KBM-7 (cell line): ENCODE measurements at places on chromosomes 13 and 19.

GRCh38 chr13:80664950-80665349 is 324.0 kb upstream of the SPRY2 start:
- no peak for DNase-seq

DNA sequence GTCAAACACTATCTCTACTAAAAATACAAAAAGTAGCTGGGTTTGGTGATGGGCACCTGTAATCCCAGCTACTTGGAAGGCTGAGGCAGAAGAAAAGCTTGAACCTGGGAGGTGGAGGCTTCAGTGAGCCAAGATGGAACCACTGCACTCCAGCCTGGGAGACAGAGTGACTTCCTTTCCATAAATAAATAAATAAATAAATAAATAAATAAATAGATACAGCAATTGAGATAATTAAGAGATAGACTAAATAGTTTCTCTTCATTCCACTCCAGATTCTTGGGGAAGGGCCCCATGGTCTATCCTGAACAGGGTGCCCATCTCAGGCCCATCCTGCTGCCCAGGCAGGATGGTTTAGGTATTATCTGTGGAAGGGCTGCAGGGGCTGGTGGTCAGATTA is 24.0 kb upstream of the FARP1 start:
- no peak for DNase-seq

DNA sequence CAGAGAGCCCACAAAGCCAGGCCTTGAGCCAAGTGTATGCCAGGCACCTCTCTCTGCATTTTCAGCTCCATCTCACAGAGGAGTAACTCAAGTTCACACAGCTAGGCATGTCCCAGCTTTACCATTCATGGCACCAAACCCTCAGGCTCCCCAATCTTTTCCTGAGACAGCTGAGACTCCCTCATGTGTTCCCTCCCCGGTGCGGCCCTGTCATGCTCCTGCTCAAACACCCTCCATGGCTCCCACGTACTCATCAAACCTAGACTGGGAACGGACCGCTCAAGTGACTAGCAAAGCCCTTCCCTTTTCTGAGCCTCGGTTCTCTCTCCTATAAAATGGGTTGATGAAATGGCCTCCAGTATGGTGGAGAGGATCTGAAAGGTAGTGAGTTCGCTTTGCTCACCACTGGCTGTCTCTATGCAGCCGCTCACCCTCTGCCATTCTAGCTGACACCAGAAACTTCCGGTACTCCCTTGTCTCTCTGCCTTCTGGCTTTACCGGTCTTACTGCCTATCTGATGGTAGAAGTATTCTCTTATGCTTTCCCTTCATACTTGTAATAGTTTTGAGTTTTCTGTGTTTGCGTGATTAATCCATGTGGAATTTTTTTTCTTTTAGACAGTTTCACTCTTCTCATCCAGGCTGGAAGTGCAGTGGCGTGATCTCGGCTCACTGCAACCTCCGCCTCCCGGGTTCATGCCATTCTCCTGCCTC is 7.8 kb upstream of the SLC44A2 start:
- DNase-seq: no peak

DNA sequence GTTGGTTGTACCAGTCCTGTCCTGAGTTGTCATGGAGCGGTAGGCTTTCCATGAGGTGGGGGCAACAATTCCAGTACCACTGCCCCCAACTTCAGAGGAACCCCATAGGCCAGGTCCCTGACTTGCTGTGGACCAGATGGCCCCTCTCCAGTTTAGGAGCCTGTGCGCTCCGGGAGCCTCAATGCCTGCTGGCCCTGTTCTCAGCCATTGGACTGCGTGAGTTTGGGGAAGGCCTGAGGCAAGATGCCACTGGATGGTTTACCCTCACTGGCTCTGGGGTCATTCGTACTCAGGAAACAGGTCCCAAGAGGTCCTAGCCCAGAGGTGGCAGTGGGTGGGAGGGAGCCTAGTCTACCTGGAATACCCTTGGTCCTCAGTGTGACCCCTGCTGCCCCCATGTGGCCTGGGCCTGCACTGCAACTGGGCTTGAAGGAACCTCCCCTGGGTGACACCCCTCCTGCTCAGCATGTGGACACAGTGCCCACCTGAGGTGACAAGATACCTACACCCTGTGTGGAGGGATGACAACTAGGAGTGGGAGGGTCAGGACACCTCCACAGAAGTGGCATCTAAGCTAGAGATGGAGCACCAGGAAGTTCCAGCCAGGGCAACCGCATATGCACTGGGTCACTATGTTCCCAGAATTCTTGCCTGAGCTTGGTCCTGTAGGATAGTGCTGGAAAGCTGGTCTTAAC is 6.0 kb upstream of the PRR19 start:
- peak; percentile 79 for DNase-seq

DNA sequence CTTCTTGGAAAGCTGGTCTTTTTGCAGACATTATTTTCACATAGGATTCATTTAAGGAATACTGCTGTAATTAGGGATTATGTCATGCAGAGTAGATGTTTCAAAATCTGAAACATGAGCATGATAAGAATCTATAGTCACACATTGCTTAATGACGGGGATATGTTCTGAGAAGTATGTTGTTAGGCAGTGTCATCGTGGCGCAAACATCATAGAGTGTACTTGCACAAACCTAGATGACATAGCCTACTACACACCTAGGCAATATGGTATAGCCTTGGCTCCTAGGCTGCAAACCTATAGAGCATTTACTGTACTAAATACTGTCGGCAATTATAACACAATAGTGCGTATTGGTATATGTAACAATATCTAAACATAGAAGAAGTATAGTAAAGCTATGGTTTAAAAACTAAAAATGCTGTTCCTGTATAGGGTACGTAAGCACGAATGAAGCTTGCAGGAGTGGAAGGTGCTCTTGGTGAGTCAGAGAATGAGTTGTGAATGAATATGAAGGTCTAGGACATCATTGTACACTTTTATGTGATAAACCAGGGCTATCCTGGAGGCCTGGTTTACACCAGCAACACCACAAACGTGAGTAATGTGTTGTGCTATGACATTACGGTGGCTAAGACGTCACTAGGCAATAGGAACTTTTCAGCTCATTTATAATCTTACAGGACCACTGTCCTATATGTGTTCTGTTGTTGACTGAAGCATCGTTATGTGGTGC is 283.1 kb downstream of the MTUS2 start:
- no peak for DNase-seq

DNA sequence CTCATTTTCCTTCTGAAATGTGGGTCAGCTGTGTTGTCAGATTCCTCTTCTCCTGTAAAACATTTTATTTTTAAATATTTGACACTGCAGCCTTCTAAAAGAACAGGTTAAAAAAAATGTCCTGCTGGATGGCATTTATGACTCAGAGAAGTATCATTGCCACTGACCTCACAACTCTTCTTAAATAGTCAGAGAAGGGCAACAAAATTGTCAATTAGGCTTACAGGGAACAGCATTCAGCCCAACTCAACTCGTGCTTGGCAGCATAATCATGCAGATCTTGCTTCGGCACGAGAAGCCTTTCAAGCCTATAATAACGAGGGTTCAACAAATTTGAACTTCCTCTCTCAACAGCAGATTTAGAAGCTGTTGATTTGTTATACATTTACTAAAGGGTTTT is 296.7 kb upstream of the DACH1 start:
- DNase-seq: no peak
